Renal cortex interstitium (tissue), 15 donors: ENCODE measurements at places on chromosomes 5 and 9.

GRCh38 chr5:36870399-36871040, 6.0 kb upstream of the NIPBL start:
- DNase-seq = peak; percentile 39

- no peak for DNase-seq
These were observed 11.3 kb upstream of the MAN2A1 start for GRCh38 chr5:109678447-109678846.

DNA sequence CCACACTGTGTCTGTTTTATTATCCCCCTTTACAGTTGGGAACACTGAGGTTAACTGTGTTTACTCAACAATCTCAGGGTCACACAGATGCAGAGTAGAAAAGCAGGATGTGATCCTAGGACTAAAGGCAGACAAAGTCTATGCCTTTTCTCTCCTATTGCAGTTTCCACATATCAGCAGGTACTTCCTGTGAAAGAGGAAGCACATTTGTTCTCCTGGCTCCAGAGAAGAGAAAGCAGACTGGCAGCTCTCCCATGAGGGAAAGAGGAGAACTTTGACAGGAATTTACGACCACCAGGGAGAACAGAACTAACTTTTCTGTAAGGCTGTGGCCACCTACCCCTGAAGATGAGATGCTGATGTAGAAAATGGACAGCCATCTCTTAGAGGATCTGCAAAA, 84.2 kb upstream of the TNC start:
- no peak for DNase-seq

DNA sequence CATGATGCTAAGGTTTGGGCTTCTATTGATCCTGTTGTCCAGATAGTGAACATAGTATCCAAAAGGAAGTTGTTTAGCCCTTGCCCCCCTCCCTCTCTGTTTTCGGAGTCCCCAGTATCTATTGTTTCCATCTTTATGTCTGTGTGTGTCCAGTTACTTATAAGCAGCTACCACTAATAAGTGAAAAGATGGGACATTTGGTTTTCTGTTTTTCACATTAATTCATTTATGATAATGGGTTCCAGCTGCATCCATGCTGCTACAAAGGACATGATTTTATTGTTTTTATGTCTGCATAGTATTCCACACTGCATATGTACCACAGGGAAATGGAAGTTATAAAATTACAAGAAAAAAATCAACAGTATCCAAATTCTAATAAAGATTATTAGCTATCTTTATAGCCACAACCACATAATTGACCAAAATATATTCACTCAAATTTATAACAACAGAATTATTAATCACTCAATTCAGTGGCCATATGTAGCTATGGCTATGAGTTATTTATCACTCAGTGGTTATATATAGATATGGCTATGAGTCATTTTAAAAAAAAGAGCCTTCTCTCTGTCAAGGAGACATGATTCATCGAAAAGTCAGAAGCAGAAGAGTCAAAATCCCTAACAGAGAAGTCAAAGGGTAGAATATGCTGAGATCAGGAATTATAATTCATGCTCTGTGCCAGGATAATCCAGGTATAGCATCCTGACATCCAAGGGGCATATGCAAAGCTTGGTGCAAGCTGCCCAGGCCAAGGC, 367.5 kb downstream of the DEPDC1B start:
- no peak for DNase-seq

DNA sequence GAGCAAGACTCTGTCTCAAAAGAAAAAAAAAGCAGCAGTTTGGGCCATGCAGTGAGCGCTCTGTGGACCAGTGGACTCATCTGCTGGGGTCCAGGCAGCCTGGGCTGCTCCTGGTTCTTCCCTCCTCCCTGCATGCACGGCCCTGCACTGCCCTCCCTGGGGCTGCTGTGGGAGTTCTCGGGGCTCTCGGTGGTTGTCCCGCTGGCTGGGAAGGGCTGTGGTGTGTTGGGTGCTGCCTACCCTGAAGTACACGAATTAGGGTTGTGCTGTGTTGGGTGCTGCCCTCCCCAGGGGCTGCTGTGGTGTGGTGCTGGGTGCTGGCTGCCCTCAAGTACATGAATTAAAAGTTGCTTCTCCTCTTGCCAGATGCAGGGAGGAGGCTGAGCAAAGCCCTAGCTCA, 18.3 kb upstream of the CLPTM1L start:
- no peak for DNase-seq

DNA sequence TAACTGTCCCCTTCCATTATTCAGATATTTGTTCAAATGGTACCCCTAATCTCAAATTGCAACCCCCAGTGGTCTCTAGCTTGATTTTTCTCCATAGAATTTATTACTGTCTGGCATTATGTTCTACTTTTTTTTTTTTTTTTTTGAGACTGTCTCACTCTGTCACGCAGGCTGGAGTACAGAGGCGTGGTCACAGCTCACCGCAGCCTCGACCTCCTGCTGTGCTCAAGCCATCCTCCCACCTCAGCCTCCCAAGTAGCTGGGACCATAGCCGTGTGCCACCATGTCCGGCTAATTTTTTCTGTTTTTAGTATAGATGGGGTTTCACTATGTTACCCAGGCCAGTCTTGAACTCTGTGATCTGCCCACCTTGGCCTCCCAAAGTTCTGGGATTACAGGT, 2.0 kb upstream of the REEP5 start:
- DNase-seq = no peak

- no peak for DNase-seq
These were observed 90.7 kb downstream of the ANKRD33B start for GRCh38 chr5:10654566-10654965.

GRCh38 chr9:133122935-133123611, 2.0 kb upstream of the RALGDS start:
- no peak for DNase-seq

GRCh38 chr5:157354800-157355199, 88.9 kb downstream of the CYFIP2 start:
- no peak for DNase-seq

DNA sequence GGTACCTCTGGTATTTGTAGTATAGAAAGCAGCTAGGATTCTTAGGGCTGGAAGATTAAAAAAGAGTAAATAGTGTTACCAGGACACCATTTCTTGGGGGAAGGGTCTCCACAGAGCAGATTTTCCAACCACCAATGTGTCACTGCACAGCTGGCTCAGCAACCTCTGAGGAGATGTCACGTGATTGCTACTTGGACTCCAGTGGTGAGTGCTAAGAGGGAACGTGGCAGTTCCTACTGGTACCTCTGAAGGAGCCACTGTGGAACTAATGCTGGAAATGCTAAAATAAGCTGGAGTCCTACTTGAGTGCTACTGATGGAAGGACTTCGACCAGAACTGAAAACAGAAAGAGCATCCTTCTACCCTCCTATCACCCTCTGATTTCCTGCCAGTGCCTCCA, 36.1 kb upstream of the SPDL1 start:
- no peak for DNase-seq

- DNase-seq = peak; percentile 52
These were observed 10.2 kb upstream of the TIFAB start for GRCh38 chr5:135462304-135462703.

DNA sequence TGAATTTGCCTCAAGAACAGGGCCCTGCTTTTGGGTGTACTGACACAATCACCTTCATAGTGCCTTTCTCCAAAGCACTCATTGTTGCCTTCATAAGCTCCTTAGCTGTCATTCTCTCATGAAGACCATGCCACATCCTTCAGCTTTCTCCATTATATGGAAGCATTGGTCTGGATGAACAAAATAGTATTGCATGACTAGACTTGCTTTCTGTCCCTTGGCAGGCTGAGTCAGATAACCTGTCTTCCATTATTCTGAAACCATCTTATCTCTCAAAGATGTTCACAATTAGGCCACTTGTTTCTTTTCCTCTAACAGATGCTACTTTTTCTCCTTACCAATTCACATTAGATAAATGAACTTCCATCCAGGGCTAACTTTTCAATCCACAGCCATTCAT, 297.9 kb downstream of the IRX1 start:
- DNase-seq = no peak

GRCh38 chr5:135254183-135254582, 144.8 kb downstream of the MACROH2A1 start:
- no peak for DNase-seq

DNA sequence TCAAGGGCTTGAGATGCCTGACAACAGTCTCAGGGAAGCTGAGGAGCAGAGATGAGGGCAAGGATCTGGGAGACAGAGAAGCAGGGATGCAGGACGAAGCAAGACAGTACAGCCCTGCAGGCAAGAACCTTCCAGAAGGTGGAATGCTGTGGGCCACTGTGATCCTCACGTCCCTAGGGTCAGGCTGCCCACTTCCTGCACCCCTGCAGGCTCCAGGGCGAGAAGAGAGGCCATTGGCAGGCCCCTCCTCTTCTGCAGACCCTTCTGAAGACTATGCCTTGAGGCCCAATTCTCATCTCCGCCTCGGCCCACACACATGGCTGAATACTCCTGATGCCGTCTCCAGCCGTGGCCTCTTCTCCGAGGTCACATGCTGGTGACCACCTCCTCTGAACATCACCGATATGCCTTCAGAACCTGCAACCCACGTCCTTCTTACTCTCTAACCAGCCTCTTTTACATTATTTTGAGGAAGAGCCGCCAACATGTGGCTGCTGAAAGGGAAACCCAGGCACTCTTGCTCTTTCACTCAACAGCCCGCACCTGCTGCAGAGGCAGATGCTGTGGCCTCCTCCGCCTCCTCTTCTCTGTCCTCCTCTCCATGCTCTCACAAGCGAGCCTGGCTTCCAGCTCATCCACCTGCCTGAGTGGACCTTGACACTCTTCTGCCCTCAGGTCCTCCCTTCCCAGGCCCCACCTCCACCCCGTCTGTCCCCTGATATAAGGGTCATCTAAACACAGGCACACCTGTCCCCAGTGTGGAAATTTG, 181.5 kb downstream of the IRX2 start:
- no peak for DNase-seq

GRCh38 chr5:139998837-139999236, 44.3 kb downstream of the NRG2 start:
- no peak for DNase-seq

- no peak for DNase-seq
These were observed 379 bp upstream of the TICAM2 start for GRCh38 chr5:115602591-115603125.

GRCh38 chr5:26872337-26872736, 166.0 kb downstream of the CDH9 start:
- DNase-seq = no peak

GRCh38 chr9:87810679-87811178, 71.9 kb upstream of the SPATA31E1 start:
- no peak for DNase-seq

- no peak for DNase-seq
These were observed 61.3 kb upstream of the LRRTM2 start for GRCh38 chr5:138936225-138936967.

DNA sequence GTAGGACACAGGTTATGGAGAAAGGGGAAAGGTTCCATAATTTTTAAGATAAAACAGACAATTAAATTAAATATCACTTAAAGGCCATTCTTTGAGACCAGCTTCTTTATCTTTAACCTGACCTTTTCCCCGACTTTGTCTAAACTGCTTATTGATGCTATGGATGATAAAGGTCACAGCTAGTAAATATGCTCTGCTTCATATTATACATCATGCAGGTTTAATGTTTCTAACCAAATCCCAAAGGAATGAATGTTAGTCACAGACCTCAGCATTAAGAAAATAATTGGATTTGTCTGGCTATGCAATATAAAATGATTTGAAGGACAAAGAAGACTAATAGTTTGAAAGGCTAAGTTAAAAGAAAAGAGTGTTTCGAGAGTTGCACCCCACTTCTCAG, 147.6 kb downstream of the ST8SIA4 start:
- DNase-seq = no peak

DNA sequence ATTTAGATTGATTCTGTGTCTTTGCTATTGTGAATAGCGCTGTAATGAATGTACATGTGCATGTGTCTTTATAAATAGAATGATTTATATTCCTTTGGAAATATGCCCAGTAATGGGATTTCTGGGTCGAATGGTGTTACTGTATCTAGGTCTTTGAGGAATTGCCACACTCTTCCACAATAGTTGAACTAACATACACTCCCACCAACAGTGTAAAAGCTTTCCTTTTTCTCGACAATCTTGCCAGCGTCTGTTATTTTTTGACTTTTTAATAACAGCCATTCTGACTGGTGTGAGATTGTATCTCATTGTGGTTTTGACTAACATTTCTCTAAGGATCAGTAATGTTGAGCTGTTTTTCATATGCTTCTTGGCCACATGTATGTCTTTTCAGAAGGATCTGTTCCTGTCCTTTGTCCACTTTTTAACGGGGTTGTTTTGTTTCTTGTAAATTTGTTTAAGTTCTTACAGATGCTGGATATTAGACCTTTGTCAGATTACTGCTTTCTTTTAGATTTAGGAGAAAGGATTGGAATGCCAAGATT, 125.0 kb upstream of the NR5A1 start:
- DNase-seq = no peak

DNA sequence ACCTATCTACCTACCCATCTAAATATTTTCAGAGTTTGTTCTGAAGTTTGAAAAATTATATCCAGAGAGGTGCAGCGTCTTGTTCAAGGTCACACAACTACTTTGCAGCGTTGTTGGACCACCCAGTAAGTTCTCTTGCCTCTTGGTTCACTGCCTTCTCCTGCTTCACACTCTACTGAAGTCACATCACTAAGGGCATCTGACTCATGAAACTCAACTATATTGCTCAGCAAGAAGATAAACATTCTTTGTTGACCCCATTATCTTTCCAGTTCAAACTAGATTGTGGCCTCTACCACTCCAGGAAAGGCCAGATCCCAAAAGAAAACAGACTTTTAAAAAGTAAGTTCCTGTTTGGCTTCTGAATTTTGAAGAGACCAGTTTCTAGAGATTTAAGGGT, 326.9 kb downstream of the SLIT3 start:
- DNase-seq = no peak

DNA sequence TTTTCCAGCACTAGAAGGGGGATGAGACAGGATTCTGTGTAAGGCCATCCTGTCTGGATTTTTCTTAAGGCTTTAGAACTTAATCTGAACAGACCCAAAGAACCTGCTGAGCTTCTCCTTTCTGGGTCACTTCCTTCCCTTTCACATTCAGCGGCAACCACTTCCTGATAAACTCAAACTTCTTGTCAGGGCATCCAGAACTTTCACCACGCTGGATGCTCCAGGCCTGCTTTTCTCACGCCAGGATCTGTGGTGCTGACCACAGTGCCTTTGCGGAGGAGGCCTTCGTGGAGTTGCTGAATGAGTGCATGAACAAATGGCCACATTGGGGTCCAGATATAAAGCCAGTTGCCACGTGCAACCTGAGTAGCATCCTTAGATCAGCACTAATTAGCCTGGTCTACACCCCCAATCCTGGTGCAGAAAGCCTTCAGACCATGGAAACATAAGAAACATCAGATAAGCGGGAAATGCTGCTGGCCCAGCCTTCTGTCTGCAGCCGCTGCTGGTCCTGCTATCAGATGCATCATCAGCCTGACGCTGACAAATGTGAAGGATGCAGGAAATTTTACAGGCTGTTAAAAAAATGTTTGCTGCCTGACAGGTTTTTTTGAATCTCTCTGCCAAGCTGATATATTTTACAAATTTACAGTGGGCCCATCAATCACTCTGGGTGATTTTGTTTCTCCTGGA, 75.3 kb upstream of the BARHL1 start:
- DNase-seq = no peak

- no peak for DNase-seq
These were observed 44.8 kb upstream of the RNU6ATAC start for GRCh38 chr9:134208981-134209725.
